ENCODE measurements at places on chromosomes 7 and 10.

DNA sequence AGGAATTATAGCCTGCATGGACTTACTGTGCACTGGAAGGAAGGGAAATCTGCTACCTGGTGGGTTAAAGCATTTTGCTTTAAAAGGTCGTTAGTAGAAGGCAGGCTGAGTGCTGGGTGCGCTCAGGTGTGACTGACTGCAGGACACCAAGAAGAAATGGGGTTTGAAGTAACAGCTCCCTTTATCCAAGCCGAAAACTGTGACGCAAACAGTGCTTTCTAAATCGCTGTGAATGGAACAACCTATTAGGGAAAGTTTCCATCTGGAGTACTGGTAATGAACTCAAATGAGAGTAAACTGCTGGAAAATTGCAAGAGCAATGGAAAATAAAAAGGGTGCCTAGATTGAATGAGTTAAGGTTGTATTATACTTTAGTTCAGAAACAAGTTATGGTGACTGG is 95.3 kb downstream of the CNNM2 start:
- DNase-seq, result no peak

DNA sequence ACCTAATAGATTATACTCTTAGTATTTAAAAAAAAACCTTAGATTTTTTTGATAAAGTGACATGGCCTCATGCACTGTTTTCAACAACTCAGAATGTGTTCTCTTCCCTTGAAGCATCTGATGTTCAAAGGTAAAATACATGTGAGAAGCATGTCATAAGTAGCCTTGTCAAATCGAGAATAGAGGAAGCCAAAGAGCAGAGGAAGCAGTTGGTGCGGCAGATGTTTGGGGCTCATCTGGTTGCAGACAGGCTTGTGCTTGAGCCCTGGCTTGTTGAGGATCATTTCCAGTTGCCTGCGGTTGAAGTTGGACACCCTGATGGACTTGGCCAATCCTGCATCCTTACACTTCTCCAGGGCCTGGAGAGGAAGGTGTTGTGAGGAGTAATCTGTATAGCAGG is 59.2 kb downstream of the AKR1E2 start:
- DNase-seq, result no peak

DNA sequence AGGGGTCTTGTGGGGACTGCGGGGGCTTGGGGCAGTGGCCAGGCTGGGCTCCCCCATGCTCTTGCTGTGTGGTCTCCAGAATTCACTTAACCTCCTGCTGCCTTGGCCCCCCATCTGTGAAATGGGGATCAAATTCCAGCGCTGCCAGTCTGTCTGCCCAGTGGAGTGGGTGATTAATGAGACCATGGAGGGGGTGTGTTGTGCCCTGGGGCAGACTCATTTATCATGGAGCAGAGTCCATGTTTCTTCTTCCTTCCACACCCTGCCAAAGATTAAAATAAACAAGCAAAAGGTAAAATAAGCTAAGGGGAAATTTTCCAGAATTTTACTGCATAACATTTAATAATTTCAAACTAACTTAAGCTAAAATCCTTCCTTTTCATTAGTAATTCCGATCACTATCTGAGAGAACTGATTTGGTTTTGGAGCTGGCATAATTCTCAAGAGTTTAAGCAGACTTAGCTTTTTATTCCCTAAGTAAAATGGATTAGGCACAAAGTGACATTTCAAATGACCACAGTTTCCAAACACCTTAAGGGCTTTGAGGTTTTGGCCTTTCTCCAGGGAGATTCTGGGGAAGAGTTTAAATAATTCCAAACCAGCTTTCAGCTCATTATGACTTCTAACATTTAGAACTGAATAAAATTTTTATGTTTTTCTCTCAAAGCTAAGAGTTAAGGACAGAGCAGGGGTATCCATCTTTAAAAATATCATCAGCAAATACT is 211.9 kb downstream of the CXCL12 start:
- no peak for DNase-seq

DNA sequence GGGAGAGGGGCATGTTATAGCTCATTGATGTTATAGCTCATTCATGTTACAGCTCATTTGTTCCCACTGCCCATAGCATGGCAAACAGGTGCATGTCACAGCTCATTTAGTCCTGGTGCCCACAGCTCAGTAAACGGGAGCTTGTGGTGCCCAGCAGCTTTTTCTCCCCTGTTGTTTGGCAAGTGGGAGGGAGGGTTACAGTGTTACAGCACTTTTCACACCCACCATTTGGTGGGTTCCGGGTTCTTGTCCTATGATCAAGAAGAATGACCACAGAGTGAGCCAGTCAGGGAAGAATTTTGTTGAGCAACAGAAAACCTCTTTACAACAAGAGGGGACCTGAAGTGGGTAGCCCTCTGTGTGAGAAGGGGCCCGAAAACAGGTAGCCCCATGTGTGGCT is 162.8 kb upstream of the CSTF2T start:
- DNase-seq, result no peak

GRCh38 chr10:19250546-19250945 is 201.9 kb downstream of the MALRD1 start:
- no peak for DNase-seq

- no peak for DNase-seq
Observed at GRCh38 chr7:134741907-134742635, 37.4 kb upstream of the CALD1 start.

- no peak for DNase-seq
Observed at GRCh38 chr7:22173685-22174573, 183.0 kb downstream of the RAPGEF5 start.

DNA sequence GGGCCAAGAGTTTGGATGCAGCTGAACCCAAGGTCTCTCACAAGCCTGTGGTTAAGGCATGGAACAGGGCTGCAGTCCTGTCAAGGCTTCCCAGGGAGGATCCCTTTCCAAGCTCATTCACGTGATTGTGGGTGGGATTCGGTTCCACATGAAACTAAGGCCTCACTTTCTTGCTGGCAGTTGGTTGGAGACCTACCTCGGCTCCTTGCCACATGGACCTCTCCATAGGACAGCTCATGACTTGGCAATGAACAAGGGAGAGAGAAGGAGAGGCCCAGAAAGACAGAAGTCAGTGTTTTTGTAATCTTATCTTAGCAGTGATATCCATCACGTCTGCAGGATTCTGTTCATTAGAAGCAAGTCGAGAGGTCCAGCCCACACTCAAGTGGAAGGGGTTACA is 583.8 kb downstream of the LRMDA start:
- DNase-seq, result no peak

- no peak for DNase-seq
Observed at GRCh38 chr10:15489431-15489830, 118.3 kb upstream of the FAM171A1 start.

- DNase-seq, result no peak
Observed at GRCh38 chr7:133197972-133198544, 54.8 kb upstream of the EXOC4 start.

- peak; percentile 69 for DNase-seq
Observed at GRCh38 chr10:101041252-101041761, 10.3 kb downstream of the SFXN3 start.

- no peak for DNase-seq
Observed at GRCh38 chr10:24695452-24695851, 28.2 kb downstream of the ARHGAP21 start.

DNA sequence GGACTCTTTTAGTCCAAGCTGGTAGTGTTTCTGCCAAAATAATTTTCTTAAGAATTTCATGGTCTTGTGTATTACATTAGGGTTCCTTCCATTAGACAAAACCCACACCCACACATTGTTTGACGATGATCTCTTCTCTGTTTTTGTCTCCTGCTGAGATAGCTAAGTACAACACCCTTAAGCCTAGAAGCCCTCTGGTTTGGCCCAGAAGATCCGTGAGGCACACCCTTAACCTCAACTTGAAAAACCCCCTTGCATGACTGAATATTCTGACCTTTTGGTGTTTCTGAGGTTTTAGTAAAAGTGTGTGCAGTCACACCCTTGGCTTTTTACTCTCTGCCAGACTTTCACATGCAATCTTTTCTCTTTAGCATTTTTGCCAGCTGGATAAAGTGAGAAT is 29.3 kb upstream of the ERCC6 start:
- no peak for DNase-seq

DNA sequence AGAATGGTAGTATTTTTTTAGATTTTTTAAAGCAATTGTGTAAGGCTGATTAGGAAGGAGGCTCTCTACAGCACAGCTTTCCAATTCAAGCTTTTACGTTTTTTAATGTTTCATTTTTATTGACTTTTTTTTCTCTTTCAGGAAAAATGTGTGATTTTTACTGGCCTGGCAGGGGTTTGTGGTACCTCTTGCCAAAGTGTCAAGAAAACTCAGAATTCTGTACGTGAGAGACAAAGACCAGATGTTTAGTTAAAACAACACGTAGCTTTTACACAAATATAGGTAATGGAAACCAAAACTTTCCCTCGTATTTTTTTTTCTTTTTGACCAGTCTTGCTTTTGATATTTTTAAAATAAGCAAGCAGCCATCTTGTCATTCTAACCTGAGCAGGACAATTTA is 6.0 kb upstream of the NPVF start:
- no peak for DNase-seq

GRCh38 chr10:105968666-105969065 is 1195.8 kb downstream of the SORCS1 start:
- no peak for DNase-seq

GRCh38 chr7:139896831-139897230 is 67.8 kb downstream of the TBXAS1 start:
- no peak for DNase-seq

- DNase-seq, result peak; percentile 26
Observed at GRCh38 chr7:2633538-2634266, 1.9 kb downstream of the TTYH3 start.

DNA sequence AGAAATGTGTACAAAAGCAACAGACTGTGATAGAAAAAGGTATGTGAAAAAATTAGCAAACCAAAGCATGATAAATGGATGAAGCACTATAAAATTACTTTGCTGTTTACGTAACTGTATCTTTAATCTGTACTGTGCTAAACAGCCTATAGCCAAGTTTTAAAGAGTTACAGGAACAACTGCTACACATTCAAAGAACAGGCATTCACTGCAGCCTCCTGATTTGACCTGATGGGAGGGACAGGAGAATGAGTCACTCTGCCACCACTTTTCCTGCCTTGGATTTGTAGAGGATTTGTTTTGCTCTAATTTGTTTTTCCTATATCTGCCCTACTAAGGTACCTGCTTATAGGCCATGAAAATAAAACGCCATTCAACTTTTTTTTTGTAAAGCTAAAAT is 116.1 kb downstream of the FANK1 start:
- DNase-seq, result no peak

DNA sequence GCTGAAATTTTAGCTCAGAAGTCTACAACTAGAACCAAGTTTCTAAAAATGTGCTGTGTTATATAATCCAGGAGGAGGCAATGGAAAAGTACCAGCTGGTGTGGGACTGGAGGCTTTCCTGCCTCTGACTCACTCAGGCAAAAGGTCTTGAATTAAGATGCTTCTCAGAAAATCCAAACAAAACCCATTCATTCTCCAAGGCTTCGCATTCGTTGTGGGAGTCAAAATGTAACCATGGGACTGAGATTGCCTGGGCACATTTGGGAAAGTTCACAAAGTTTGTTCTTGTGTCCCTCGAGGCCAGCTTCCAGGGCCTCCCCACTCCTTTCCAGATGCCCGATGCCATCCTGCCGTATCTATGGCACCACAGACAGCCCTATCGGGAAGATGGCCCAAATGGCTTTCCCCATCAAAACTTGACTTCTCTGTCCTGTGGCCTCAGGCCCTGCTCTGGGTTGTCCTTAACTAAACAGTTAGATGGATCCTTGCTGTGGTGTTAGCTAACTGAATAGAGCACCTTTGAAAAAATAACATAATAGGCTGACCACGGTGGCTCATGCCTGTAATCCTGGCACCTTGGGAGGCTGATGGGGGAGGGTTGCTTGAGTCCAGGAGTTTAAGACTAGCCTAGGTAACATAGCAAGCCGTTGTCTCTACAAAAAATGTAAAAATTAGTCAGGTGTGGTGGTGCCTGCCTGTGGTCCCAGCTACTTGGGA is 180.5 kb downstream of the PFKFB3 start:
- no peak for DNase-seq

GRCh38 chr7:137681657-137682562 is 164.9 kb downstream of the DGKI start:
- no peak for DNase-seq

GRCh38 chr10:21238717-21239116 is 286.8 kb downstream of the SKIDA1 start:
- DNase-seq, result no peak

GRCh38 chr7:135808206-135808605 is 59.6 kb upstream of the FAM180A start:
- DNase-seq, result no peak

DNA sequence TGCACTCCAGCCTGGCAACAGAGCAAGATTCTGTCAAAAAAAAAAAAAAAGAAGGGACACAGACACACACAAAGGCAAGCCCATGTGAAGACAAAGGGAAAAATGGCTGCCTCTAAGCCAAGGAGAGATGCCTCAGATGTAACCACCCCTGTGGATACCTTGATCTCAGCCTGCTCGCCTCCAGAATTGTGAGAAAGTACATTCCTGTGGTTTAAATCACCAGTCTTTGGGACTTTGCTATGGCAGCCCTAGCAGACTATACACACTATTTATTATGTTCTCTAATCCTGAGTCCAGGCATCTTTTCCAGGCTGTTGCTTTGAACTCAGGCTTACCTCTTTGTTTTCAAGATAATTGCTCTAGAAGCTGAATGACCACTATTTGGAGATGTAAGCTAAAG is 494.3 kb downstream of the GALNT17 start:
- no peak for DNase-seq

- DNase-seq, result no peak
Observed at GRCh38 chr7:55326081-55326835, 38.9 kb upstream of the LANCL2 start.

DNA sequence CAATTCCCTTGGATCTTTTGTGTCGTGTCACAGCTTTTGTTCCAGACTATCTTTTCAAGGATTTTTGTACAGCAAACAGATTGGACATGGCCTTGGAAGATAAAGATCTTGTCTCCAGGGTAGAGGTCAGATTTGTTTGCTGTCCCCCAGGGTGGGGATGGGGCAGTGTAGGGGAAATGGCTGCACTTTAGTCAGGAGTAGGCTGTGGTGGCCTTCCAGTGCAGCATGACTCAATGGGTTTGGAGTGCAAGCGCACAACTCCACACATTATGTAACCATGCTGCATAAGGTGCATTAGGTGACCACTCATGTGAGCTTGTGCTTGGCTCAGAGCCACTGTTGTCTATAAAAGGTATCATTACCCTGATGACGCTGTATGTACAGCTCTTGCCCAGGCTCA is 23.9 kb upstream of the ADAMTS14 start:
- DNase-seq, result no peak

- no peak for DNase-seq
Observed at GRCh38 chr7:112202816-112203215, 3.4 kb downstream of the DOCK4 start.

DNA sequence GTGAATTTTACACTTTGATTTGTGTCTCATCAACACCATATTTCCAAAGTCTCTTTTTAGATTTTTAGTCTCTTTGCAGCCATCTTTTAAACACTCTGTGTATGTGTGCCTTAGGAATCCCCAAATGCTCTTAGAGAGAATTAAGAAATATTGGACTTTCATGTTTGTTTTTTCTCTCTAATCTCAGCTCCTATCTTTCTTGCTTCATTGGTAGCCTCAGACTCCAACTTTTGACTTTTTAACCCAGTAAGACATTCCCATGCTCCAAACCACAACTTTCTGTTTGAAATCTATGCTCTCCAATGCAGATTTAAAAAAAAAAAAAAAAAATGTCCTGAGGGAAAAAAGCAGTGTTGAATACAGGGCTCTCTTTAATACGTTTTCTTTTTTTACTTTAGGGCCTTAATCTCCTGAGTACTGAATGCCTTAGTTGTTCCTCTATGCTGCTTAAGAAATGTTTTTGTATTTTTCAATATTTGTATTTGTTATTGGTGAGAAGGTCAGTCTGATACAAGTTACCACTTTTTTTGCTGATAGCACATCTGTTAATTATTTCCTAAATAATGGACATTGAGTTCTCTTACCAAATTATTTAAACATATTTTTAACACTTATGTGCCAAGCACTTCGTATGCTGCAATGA is 489.9 kb downstream of the NXPH1 start:
- no peak for DNase-seq
